ENCODE measurements at places on chromosomes 16 and 17.
A peak's percentile ranks its signal among the peaks of the same experiment; 100 is the strongest.

- no peak for DNase-seq
These were observed 2177.2 kb downstream of the TP53TG3F start for GRCh38 chr16:35636480-35637230.

DNA sequence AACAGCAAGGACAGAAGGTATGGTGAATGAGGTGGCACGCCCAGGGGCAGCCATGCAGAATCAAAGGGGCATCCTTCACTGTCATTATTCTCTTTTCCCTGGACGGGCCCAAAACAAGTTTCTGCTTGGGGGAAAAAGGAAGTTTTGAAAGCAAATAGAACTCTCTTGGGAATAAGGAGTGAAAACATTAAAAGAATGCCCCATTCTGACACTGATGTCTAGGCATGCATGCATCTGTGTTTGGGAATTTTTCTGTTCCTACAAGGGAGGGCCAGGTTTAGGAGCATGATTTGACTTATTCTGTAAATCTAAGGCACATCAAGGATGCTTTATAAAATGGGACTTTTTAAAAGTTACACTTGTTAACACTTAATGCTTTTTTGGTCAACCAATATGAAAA is 34.3 kb upstream of the SLC12A3 start:
- no peak for DNase-seq

GRCh38 chr16:48959204-48959603 is 322.4 kb downstream of the CBLN1 start:
- no peak for DNase-seq

GRCh38 chr17:72640415-72641165 is 451.9 kb downstream of the SLC39A11 start:
- no peak for DNase-seq

- no peak for DNase-seq
These were observed 22.1 kb downstream of the TMEM114 start for GRCh38 chr16:8568231-8568617.

- DNase-seq = no peak
These were observed 14.7 kb upstream of the ZCCHC14 start for GRCh38 chr16:87507351-87508069.

DNA sequence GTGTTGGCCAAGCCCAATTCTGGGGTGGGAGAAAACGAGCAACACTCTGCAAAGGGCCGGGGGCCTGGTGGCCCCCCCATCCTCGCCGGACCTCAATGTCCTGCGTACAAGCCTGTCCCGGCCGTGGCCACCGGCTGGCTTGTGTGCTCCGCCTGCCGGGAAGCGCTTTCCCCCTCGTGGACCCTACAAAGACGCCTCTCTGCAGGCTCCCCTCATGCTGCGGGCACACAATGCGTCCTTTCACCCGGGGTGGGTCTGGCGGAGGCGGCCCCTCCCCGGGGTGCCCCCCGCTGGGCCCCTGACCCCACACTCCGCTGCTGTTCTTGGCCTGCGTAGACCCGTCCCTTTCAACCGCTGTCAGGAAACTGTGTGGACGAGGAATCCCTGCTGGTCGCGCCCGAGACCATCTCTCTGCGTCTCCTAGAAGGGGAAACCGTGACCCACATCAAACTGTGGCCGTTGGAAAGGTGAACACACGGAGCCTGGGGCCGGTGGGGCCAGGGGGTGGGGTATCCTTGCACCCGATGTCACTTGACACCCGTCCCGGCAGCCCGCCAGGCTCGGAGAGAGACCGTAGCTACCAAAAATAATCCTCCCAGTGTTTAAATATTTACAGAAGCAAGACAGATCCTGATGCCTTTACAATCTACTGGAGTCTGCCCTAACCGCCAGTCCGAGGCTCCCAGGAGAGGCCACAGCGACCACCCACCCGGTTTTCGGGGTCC is 43.6 kb downstream of the TBC1D16 start:
- DNase-seq = peak; percentile 67

- no peak for DNase-seq
These were observed 55.7 kb downstream of the NT5M start for GRCh38 chr17:17358866-17359265.

- no peak for DNase-seq
These were observed 18.2 kb upstream of the RSL1D1 start for GRCh38 chr16:11869353-11870228.

- DNase-seq = no peak
These were observed 313.7 kb downstream of the MAF start for GRCh38 chr16:79286646-79287423.

GRCh38 chr16:9647981-9648701 is 534.1 kb downstream of the GRIN2A start:
- no peak for DNase-seq

GRCh38 chr17:34201225-34201624 is 53.9 kb upstream of the CCL2 start:
- DNase-seq = no peak

DNA sequence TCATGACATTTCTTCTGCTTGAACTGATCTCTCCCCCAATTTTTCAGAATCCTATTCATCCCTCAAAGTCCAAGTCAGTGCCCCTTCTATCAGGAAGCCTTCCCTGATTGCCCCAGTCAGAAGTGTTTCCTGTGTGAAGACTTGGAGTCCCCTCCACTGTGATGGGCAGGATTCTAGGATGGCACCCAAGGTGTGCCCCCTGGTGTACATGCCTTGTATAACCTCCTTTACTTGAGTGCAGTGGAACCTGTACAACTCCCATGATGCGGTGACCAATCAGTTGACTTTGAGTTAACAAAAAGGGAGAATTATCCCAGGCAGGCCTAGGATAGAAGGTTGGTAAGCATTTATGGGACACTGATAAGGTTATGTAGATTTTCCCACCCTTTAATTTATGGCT is 23.4 kb downstream of the MYH13 start:
- DNase-seq = no peak

- peak; percentile 74 for DNase-seq
These were observed 318.4 kb downstream of the SEC14L1 start for GRCh38 chr17:77459018-77459755.

DNA sequence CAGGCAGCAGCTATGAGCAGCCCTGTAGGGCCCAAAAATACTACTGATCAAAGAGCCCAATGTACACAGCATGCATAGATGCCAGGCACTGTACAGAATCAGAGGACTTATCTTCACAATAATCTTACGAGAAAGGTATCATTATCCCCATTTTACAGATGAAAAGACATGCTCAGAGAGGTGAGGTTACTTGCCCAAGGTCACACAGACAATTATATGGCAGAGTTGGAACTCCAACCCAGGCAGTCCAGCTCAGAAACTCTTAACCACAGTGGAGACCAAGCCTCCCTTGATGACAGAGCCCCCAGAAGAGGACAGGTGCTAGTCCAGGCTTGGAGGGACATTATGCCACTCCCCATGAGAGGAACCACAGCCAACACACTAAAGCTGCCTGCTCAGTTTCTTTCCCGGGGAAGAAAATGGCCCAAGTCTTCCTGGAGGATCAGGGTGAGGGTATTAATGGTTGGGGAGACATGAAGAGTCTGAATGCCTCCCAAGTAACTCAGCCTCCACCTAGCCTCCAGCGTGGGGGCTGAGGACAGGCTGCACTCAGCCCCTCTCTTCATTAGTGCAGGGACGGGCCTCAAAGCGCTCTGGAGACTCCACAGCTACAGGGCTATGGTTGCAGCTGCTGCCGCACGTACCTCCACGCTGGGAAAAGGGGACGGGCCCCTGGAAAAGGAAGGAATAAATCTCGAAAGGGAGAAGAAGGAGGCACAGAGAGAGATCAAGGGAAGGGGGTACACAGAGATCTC is 826 bp downstream of the UNC119 start:
- no peak for DNase-seq

- no peak for DNase-seq
These were observed 188.8 kb upstream of the FOXF1 start for GRCh38 chr16:86321491-86321890.

GRCh38 chr17:50186661-50187393 is 14.6 kb downstream of the COL1A1 start:
- no peak for DNase-seq

GRCh38 chr17:10294180-10294579 is 78.6 kb downstream of the MYH13 start:
- DNase-seq = no peak

GRCh38 chr16:66612422-66612821 is 7.9 kb downstream of the CMTM3 start:
- DNase-seq = no peak

- DNase-seq = peak; percentile 37
These were observed 47.8 kb downstream of the TNFRSF13B start for GRCh38 chr17:16923904-16924695.

GRCh38 chr17:34820922-34821321 is 140.3 kb downstream of the CCT6B start:
- no peak for DNase-seq

DNA sequence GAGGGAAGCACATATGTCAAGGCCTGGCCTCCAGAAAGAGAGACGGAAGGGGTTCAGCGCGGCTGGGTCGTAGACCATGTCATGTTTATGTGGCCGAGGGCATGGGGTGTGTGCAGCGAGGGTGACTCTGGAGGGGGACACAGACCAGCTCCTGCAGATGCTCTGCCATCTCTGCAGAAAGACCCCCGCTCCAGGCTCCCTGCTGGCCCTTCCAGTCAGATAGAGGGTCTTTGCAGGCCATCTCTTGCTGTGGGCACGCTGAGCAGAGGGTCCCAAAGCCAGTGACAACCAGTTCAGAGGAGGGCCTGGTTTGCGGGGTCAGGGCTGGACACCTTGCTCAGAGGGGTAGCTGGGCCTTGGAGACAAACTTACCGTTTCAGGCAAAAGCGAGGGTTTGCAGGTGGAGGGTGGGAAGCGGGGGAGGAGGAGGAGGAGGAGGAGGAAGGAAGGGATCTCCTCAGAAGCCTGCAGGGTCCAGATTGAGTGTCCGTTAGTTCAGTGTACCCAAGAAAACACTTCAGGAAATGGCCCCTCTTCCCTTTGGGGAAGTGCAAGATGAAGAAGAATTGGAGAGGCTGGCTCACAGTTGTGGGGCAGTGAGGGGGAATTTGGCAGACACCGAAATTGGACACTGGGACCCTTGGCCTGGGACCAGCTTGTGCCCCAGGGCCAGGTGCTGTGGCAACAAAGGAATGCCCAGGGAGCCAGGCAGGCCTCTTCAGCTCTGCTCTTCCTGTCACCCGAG is 102.8 kb downstream of the CMIP start:
- no peak for DNase-seq

DNA sequence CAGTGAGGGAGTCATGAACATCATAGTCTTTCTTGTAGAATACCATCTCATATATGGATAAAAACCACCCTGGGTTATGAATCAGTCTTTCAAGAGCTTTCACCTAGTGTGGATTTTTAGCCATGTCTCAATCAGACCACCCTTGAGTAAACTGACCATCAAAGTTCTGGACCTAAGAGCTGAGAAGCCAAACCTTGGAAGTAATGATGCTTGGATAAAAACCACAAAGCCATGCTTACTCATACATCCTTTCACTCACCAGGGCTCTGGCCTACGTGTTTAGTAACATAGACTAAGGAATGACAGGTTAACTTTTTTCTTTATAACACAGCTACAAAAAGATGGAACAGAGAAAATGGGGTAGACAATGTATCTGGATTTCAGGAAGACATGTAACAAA is 167.2 kb downstream of the STX8 start:
- DNase-seq = no peak

GRCh38 chr17:2071455-2072281 is 16.8 kb downstream of the HIC1 start:
- no peak for DNase-seq

DNA sequence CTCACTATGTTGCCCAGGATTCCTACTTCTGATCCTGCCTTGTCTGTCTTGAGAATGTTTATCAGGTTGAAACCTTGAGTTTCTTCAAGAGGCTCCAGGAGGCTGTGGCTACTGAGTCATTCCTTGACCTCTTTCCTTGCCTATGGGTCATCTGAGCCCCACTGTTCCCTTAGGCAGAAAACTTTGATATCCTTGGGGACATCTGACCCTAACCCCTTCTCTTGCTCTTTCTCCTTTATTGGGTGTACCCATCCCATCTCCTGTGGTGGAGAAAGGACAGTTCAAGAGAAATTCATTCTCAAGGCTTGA is 12.5 kb downstream of the ARL4D start:
- no peak for DNase-seq

- DNase-seq = no peak
These were observed 14.9 kb downstream of the MYO1D start for GRCh38 chr17:32861981-32862380.

- no peak for DNase-seq
These were observed 81.8 kb upstream of the RCVRN start for GRCh38 chr17:9986754-9987382.

DNA sequence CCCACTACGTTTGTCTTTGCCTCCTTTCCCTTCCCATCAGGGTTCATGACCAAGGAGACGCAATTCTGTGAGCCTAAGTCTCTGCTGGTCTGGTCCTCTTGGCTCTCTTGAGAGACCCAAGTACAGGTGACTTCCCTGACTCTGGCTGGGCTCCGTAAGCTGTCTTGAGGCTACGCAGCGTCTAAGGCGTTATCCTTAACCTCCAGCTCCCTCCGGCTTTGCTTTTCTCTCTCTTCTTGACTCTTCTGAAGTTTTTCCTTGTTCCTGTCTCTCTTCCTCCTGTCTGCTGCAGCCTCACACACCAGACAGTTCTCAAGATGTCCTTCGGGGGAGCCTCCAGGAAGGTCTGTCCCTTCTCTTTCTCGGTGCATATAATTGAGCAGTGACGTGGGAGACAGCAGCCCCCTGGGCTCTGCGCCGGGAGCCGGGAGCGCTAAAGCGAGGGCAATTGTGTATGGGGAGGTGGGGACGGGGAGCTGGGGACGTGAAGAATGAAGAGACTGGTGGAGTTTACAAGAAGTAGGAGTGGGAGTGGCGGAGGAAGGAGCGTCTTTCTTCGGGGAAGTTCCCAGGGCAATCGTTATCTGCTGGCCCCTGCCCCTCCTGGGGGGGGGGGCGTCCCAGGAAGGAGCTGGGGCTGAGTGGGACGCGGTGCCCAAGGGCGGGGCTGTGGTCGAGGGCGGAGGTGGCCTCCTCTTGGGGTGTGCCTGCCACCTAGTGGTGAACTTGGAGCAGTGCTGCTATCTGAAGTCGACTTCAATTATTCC is 6.9 kb upstream of the PIRT start:
- peak; percentile 83 for DNase-seq

DNA sequence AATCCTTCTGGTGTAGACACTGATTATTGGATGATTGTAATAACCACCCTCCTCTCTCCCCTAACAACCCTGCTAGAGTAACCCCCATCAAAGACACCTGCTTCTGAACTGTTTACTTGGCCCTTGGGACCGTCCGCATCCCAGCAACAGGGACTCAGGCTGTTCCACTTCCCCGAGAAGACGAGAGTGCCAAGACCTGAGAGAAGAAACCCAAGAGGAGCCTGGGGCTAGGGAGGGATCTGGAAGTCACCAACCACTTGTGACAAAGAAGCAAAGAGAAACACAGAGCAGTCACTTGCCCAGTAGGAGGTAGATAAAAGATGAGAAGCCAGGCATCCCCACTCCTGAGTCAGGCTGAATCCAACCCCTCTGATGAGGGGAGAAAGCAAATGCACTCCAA is 84.3 kb downstream of the CDH11 start:
- no peak for DNase-seq

DNA sequence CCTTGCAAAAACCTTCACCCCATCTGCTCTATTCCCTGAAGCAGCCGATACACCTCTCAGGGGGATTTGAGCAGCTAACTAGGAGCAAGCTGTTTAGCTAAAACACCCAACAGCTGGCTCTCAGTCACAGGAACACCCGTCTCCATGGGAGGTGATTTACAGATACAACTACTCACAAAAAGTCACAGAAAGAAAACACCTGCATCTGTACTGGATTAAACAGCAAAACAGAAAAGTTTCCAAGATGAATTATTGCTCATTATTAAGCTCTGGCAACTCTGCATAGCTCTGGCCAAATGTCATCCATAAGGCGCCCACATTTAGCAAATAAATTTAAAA is 22.3 kb downstream of the GJC1 start:
- DNase-seq = no peak
